ENCODE measurements at places on chromosomes 3 and 15. TPM values are rescaled to one million over a fixed set of nuclear protein-coding genes. Genes with fewer than 3 reads are reported as not detected.

PARP15 gene
- 3.1 TPM for total RNA-seq

ITGA11 gene
- total RNA-seq, result 7.3 TPM

CFAP20DC gene
- total RNA-seq, result 1.4 TPM

TJP1 gene
- 128 TPM for total RNA-seq

DNAH12 gene
- total RNA-seq, result 4.9 TPM

ALDH1L1 gene
- total RNA-seq, result 1.8 TPM

GOLGA8G gene
- not detected for total RNA-seq

GOLGA6D gene
- total RNA-seq, result not detected

GUCA1C gene
- not detected for total RNA-seq

AADAC gene
- total RNA-seq, result 1.1 TPM

KLHL40 gene
- total RNA-seq, result not detected

C3orf62 gene
- total RNA-seq, result 4.2 TPM

SH2D7 gene
- total RNA-seq, result not detected

NR2F2 gene
- 53.4 TPM for total RNA-seq

SPRED1 gene
- total RNA-seq, result 59.4 TPM

CD200R1 gene
- total RNA-seq, result 2.7 TPM

C3orf38 gene
- total RNA-seq, result 17.6 TPM

CYP19A1 gene
- total RNA-seq, result 7.1 TPM

TRH gene
- not detected for total RNA-seq

GXYLT2 gene
- total RNA-seq, result 27.9 TPM

CAPN3 gene
- 27.3 TPM for total RNA-seq

SPESP1 gene
- 1.8 TPM for total RNA-seq

GPR62 gene
- total RNA-seq, result not detected

RAB6B gene
- 3.7 TPM for total RNA-seq

ANKRD63 gene
- not detected for total RNA-seq

GOLGA6L22 gene
- total RNA-seq, result not detected

GLDN gene
- total RNA-seq, result 20.5 TPM

ARPP21 gene
- not detected for total RNA-seq

MYZAP gene
- 20.0 TPM for total RNA-seq

SCN5A gene
- 0.97 TPM for total RNA-seq

ISLR2 gene
- total RNA-seq, result 2.2 TPM
